ENCODE measurements at places on chromosomes 12 and 14.

GRCh38 chr12:6284273-6284672 lies 26.2 kb upstream of the PLEKHG6 start:
- DNase-seq: no peak

GRCh38 chr12:41034686-41035085 lies 153.4 kb upstream of the PDZRN4 start:
- DNase-seq: peak; percentile 62

GRCh38 chr14:97687944-97688630 lies 890.9 kb downstream of the VRK1 start:
- no peak for DNase-seq

DNA sequence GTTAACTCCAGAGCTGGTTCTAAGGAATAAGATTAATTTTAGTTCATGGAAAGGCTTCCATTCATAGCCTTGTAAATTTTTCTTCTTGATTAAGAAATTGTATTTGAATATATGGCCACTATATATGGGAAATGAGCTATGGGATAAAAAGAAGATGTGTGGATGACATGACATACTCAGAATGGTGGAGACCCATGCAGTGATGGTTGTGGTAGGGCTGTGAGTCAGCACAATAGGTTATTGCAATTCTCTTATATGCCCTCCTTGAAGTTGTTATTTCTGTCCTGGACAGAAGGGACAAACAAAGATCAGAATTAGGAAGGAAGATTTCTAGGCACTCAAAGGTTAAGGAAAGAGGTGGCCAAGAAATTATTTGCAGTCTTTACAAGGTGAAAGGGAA lies 21.5 kb downstream of the RASSF9 start:
- DNase-seq: no peak

GRCh38 chr12:1093166-1093751 lies 102.2 kb downstream of the ERC1 start:
- peak; percentile 45 for DNase-seq

- DNase-seq: no peak
Observed at GRCh38 chr14:23380197-23380914, 3.5 kb downstream of the CMTM5 start.

- DNase-seq: no peak
Observed at GRCh38 chr12:103182299-103182698, 224.8 kb downstream of the ASCL1 start.

GRCh38 chr12:71787580-71787979 lies 32.9 kb downstream of the RAB21 start:
- DNase-seq: no peak
